Naive thymus-derived CD8-positive, alpha-beta T cell (primary cell): ENCODE measurements at places on chromosomes 12 and 14.

DNA sequence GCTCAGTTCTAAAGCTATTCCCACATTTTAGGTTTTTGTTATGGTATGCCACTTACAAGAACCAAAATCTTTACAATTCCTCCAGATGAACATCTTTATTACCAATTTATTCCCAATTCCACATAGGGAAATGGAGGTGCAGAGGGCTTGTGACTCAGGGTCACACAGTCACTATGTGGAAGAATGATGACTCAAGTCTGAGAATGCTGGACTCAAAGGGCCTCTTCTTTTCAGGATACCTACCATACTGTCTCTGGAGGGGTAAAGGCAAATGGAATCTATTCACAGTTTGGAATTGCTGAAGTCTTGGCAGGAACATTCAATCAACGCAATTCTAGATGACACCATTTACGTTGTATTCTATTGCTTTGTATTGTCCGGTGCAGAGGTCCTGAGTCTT lies 48.2 kb upstream of the MANSC4 start:
- no peak for DNase-seq

DNA sequence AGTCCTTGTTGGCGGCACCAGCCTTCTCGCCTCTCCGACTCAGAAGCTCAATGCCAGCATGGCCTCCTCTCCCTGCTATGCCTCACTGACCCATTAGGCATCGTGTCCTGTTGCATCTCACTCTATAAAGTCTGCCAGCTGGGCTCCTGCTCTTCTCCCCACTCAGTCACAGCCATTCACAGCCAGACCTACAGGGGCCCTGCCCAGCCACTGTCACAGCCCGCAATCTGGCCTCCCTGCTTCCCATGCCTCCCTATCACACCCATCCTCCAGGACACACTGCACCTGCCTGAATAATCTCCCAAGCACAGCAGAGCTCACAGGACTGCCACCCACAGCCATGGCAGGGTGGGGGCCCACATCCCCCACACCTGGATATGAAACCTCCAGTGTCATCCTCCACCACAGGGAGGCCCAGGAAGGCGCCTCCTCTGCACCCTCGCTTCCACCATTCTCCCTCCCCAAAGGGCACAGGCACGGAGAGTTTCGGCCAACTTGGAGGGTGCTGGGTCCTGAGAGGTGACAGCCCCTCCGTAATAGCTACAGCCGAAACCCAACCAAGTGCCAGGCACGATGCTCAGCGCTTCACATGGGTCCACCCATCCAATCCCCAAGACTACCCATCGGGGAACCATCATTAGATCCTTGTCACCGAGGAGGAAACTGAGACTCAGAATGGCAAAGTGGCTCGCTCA lies 370.3 kb downstream of the BCL11B start:
- no peak for DNase-seq

DNA sequence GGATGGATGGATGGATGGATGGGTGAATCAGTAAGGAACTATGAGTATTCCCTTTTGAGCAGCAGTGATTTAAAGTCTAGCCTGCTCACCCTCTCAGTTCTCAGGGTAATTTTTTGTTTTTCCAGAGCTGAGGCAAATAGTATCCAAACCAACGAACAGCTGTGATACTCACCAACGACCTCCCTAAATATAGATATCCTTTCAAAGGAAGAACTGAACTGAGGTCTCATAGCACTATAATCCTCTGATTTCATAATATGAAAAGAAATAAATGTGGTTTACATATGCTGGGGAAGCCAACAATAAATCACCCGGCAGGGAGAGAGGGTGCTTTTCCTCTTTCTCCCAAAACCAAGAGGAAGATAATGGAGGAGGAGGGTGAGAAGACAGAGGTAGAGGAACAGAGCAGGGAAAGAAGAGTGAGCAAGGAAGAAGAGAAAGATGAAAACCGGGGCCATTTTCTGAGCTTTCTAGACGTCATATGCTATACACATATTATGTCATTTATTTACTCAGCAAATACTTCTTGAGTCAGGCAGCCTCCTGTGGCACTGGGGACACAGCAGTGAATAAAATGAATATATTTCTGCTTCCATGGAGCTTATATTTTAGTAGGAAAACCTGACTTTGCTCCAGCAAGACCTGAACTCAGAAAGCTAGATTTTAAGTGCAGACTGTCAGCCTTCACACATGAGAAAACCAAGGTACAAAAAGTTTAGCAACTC lies 710.7 kb upstream of the TBX3 start:
- DNase-seq, result no peak

DNA sequence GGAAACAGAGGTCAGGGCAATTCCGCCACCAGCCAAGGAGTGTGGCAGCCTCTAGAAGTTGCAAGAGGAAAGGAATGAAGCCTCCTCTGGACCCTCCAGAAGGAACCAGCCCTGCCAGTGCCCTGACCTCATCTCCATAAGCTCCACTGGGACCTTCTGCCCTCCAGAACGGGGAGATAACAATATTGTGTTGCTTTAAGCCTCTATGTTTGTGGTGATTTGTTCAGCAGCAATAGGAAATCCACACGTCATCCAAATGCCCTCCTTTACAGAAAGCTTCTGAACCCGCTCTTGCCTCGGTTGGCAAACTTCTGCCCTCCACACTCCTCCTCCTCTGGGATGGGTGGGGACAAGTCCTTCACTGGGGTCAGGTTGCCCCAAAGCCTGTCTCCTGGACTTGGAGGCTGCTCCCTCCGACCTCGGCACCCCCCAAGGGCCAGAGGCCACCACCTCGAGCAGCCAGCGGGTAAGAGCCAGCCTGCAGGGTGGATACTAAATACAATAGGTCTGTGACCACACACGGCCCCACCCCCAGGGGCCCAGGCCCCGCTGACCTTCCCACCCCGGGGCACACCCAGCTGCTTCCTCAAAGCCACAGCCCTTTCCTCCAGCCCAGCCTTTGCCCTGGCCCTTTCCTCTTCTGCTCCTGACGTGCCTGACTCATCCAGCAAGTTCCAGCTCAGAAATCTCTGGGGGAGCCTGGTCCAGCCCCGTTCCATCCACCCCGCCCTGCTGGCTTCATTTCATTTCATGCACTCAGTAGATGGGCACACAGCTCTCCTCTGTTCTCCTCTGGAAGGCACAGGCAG lies 58.7 kb upstream of the NCOR2 start:
- DNase-seq, result no peak

GRCh38 chr12:42125388-42125767 lies 19.3 kb downstream of the GXYLT1 start:
- no peak for DNase-seq

DNA sequence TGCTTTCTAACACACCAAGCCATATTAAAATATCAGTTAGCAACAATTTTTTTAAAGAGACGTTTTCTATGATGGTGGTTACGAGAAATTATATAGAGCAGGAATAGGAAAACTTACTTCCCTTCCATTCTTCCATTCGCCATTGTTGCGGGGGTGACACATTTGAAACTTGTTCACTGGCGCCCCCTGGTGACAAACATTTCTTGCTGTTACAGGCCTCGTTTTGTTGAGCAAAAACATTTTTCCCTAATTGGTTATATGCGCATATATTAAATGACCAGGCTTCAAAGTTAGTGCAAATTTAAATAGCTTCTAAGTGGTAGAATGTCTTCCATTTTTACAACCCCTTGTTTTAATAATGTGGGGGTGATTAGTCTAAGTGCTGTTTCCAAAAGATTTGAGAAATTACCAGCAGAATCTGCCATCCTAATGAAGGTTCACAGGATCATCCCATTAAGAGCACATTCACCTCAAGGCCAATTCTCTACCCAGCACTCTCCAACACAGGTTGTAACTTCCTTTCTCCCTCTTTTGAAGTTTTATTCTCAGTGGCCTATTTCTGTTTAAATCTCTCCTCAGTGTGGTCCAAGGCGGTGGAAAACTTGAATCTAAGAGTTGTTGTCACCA lies 1124.7 kb downstream of the FLRT2 start:
- DNase-seq, result no peak

DNA sequence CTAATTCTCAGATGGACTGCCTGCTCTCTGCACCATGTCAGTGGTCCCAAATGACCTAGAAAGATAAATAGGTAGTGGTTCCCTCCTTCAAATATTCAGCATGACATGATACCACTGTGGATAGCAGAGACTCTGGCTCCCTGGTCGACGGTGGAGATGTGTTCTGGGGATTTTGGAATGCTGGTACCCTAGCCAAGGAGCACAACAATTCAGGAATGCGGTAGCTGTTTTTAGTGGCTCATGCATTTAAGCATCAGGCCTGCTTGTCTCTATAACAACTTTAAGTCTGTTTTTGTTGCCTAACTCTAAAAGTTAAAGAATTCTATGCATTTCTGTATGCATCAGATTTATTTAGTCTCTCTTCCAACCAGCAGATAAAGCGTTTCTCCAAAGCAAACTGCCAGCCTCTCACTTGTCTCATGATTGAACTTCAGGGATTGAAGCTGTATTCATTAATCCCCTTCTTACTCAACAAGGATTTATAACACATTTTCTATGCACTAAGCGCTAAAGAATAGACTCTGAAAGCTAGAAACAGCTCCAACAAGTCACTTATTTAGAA lies 164.9 kb upstream of the BMP4 start:
- DNase-seq, result no peak

- no peak for DNase-seq
Observed at GRCh38 chr12:129848876-129849275, 54.9 kb downstream of the TMEM132D start.

DNA sequence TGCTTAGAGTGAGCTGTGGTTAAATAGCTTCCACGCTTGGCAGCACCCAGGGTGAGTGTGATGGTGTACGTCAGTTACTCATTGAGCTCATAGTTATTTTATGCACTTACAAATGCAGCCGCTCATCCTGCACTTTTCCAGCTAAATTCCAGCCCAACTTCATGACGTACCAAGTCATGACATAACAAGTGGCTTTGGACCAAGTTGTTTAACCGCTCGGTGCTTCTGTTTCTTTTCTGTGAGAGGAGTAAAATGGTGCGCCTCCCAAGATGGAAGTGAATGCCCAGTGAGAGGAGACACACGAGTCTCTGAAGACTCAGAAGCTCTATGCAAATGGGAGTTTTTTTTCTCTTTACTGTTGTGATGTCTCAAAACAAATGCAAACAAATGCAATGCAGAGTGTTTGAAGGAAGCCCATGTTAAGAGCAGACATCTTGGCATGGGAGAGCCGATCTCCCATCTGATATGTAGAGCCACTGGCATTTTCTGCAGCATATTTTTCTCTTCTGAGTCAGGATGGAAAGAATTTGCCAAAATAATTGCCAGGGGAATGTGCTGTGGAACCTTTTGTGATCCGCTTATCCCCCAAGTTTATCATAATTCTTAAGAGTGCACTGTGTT lies 72.2 kb downstream of the FBXW8 start:
- no peak for DNase-seq

DNA sequence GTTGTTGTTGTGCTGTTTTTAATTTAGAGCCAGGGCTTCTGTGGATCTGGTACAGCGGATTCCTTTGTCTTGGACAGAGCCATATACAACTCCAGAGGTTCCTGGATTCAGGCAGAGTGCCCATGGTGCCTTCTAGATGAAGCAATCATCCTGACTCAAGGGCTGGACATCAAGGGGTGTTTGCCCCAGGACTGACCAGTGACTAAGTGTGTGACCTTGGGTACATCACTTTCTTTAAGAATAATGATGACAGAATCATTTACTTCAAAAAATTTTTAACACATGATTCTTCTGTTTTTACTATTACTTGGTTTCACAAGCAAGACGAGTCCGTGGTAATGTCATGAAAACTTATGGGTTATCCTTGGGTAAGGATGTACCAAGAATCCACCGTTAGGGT lies 397.3 kb downstream of the ZFP36L1 start:
- no peak for DNase-seq

DNA sequence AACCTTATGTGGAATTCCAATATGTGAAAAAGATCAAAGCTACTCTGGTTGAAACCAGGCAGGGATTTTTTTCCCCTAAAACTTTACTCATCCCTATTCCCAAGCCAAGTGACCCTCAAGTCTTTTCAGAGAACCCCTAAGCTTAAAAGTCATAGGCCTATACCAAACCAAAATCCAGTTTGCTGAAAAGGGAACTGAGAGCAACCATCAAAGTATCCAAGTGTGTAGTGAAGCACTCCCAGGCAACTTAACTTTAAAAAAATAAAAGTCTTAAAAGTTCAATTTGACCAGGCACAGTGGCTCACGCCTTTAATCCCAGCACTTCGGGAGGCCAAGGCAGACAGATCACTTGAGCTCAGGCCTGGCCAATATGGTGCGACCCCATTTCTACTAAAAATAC lies 101.2 kb upstream of the DAAM1 start:
- DNase-seq, result no peak

DNA sequence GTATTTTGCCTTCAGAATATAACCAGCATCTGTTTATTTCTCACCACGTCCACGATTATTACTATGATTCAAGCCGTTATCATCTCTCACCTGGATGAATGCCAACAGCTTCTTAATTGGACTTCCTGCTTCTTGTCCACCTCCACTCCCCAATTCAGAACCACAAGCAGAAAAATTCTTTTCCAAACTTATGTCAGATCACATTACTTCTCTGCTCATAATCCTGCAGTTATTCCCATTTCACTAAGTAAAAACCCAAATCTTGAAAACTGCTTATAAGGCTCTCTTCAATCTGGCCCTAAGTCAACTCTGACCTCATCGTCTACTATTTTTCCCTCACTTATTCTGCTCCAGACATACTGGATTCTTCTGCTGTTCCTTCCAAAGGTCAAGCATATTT lies 2.0 kb downstream of the CRY1 start:
- DNase-seq, result no peak

- DNase-seq, result no peak
Observed at GRCh38 chr12:130128790-130129735, 33.2 kb upstream of the FZD10 start.
